NCI-H2171 treated with DMSO at 0.1 percent for 48 hours (cell line): ENCODE measurements at places on chromosomes 7 and 10.

- DNase-seq, result no peak
These were observed 371.9 kb downstream of the PHF14 start for GRCh38 chr7:11345621-11346020.

DNA sequence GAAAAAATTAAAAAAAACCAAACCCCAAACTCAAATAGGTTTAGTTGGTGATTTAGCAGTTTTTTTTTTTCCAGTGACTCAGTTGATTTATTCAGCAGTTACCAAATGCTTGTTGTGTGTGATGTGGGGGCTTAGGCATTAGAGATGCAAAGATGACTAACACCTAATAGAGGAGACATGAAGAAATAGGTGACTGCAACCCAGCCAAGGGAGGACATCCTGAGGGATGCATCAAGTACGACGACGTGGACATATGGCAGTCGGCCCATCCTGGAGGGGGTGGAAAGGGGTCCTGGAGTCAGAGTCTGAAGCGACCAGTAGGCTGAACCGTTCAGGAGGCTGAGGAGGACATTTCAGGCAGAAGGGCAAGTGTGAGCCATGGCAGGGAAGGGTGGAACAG is 35.5 kb downstream of the LRMDA start:
- no peak for DNase-seq

DNA sequence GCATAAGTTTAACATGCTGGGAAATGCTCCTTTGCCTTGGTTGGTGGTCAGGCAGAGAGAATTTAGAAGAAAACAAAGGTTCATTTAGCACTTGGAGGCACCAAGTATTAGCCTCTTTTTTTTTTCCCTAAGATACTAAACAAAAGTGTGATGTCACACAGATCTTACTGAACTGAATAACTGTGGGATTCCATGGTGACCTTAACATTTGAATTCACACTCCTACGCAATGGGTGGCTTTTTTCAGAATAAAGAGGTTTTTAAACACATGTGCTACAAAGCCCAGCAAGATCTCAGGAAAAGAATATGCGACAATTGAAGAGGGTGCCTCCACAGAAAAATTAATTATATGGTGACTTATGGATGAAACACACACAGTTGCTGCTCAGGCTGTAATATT is 133.4 kb upstream of the ABCB5 start:
- no peak for DNase-seq

- DNase-seq, result no peak
These were observed 325.2 kb downstream of the WDR37 start for GRCh38 chr10:1381339-1381738.

DNA sequence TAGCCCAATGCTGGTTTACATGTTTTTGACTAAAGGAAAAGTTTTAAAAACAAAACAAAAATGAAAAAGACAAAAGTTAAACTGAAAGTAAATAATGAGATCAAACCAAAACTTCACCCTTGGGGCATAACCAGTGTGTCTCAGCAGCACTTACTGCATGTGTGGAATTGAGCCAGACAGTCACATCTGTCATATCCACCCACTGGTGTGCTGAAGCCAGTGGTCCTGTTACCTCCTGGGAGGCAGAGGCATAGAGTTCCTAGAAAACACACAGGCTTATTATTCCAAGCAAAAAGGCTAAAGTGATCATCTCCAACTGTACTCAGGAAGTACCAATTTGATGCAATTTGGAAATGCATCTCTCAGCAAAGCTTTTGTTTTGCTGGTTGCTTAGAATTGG is 40.4 kb downstream of the ASAH2 start:
- DNase-seq, result no peak

- no peak for DNase-seq
These were observed 274.8 kb downstream of the ADARB2 start for GRCh38 chr10:1462521-1462920.

- no peak for DNase-seq
These were observed 516.1 kb upstream of the MGMT start for GRCh38 chr10:128950916-128951275.

DNA sequence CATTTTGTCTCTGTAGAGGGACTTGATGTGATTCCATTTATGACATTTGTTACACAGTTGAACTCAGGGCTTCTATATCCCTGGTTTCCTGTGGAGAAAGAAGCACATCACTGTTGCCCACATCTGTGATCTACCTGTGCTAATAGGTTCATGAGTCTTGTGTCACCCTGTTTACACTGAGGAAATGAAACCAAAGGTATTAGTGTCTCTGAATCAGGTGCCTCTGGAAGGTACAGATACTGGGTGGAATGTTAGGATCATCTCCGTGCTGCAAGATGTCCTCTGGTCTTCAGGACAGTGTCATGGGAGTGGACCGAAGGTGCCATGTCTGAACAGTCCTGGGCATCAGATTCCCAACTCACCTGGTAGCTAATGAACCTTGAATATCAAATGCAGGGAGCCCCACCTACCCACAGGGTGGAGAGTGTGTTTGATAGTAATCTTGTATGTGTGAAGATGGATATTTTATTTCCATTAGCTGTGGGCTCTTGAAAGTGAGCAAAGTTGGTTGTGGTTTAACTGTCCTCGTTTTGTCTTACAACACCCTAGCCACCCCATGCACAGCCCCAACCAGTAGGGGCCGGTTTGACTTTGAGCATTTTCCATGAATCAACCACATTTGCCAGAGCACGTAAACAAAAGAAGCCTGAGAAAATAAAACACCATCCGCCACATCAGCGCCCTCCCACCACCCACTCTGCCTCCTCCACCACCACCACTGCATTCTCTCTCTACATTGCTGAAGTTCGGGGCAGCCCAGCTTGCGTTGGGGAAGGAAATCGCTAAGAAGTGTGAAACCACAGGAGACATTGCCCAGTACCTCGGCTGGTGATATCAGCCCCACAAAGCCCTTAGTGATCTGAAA is 40.7 kb downstream of the TARP start:
- no peak for DNase-seq

DNA sequence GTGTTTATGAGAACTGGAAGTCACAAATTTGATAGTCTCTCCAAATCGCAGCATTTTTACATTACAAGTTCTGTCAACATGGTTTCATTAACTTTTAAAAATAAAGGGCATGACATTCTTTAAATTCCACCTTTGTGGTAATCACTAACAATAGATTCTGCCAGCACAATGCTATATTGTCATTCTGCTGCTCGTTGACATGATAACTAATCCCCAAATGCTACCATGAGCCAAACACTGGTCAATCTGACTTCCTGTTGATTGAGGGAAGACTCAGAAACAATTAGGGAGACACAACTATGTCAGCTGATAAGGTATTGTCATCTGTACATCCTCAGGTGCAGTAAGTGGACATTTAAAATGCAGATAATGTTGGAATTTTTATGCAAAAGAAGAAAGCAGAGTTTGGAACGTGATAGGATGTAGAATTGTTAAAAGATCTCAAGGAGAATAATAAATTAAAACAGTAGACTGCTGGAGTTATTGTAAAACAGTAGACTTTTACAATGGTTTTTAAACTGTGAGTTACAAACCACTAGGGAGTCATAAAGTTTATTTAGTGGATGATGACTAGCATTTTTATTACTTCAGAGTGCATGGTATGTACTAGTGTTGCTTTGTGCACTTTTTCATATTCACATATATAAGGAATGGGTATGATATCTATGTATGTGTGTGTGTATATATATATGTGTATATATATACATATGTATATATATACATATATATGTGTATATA is 126.4 kb upstream of the DKK1 start:
- DNase-seq, result no peak

DNA sequence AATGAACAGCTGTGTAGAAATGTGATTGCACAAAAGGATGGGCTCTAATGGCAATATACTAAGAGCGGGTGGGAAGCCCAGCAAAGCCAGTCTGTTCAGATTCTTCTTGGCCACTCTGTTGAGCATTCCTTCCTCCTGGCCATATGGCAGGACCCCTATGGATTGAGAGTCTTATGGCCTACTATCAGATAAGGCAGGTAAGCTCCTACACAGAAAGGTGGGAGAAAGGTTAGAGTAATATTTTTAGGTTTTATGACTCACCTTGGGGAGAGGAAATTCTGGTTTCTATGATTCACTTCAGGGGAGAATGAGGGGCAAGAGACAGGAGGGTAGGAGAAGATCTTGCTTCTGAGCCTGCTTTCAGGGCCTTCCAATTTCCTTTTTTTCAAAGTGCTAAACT is 15.1 kb upstream of the AKR1B10 start:
- DNase-seq, result no peak

DNA sequence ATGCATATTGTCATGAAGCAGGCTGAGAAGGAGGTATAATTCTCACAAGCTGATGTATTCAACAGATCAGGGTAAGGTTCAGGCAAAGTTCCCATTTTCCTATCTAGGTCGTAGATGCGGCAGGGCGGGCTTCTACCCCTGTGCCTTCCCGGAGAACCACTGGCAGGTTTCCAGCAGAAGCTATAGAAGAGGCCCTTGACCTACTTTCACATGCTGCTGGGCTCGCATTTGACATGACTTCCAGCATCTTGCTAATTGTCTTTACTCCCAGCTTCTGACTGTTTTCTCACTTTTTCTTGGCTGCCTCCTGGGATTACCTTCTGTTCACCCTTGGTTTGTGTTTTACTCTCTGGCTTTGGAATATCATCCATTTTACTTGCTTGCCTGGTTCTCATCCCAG is 32.6 kb upstream of the ORC5 start:
- peak; percentile 93 for DNase-seq

GRCh38 chr7:100016215-100016901 is 962 bp downstream of the ZKSCAN1 start:
- no peak for DNase-seq

GRCh38 chr7:141610671-141611070 is 59.5 kb downstream of the AGK start:
- DNase-seq, result peak; percentile 45

DNA sequence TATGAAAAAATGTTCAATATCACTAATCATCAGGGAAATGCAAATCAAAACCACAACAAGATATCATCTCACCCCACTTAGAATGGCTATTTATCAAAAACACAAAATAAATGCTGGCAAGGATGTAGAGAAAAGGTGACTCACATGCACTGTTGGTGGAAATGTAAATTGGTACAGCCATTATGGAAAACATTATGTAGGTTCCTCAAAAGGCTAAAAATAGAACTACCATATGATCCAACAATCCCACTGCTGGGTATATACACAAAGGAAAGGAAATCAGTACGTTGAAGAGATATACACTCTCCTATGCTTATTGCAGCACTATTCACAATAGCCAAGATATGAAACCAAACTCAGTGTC is 50.2 kb downstream of the CDK1 start:
- no peak for DNase-seq

DNA sequence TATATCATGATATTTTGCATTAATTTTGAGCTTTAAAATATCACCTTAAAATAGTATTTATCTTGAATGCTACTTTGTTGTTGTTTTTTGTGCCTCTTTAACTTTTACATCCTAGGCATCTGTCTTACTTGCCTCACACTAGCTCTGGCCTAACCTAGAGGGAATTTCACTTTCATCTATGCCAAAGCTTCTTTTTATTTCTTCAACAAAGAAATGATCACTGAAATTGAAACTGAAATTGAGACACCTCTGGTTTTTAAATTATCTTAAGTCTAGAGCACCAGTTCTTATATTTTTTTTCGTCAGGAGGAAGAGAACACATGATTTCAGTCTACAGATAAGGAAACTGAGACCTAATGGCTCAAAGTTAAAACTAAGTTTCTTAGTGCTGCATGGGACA is 3.5 kb upstream of the SCIN start:
- DNase-seq, result no peak

DNA sequence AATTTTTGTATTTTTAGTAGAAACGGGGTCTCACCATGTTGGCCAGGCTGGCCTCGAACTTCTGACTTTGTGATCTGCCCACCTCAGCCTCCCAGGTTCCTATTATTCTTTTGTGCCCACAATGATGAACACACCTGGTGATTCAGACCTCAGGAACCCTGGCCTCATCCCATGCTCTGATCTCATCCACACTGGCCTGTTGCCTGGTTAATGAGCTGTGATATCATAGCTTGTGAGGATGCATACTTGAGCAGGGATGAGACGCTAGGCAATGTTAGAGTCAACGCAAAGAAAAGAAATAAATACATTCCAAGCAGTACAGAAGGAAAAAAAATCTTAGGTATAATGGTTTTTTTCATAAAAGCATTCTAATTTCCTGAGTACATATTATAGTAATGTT is 82.4 kb upstream of the RNF32 start:
- DNase-seq, result no peak

- DNase-seq, result no peak
These were observed 114.2 kb downstream of the DYNC1I1 start for GRCh38 chr7:95886501-95887090.

DNA sequence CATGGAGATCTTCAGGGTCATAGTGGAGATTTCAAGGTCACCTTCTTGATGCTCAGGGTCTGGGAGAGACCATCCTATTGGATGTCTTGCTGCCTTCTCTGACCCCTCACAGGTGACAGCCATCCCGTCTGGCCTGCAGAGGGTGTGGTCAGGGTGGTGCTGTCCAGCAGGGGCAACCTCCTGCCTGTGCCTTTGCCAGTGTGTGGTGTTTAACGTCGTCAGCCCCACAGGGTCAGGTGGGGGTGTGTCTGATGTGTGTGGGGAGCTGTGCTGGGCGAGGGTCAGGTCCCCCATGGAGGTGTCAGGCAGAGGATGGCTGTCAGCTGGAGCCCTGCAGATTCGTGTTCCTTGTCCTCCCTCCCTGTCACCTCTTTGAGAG is 16.5 kb downstream of the ADCY1 start:
- no peak for DNase-seq

DNA sequence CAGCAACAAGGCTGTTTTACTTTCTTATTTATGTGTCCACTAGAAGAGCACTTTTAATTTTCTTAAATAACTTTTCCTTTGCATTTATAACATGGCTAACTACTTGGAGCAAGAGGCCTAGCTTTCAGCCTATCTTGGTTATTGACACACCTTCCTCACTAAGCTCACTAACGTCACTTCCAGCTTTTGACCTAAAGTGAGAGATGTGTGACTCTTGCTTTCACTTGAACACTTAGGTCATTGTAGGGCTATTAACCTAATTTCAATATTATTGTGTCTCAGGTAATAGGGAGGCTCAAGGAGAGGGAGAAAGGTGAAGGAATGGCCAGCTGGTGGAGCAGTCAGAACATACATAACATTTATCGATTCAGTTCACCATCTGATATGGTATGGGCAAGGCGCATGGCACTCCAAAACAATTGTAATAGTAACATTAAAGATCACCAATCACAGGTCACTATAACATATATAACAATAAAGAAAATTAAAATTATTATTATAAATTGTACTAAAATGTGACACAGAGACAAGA is 95.0 kb upstream of the FAM20C start:
- DNase-seq, result no peak

GRCh38 chr10:6151087-6151977 is 51.4 kb upstream of the PFKFB3 start:
- DNase-seq, result no peak

GRCh38 chr7:148232784-148233183 is 357.8 kb upstream of the C7orf33 start:
- DNase-seq, result no peak

- DNase-seq, result no peak
These were observed 14.8 kb downstream of the ACBD5 start for GRCh38 chr10:27225642-27226257.

DNA sequence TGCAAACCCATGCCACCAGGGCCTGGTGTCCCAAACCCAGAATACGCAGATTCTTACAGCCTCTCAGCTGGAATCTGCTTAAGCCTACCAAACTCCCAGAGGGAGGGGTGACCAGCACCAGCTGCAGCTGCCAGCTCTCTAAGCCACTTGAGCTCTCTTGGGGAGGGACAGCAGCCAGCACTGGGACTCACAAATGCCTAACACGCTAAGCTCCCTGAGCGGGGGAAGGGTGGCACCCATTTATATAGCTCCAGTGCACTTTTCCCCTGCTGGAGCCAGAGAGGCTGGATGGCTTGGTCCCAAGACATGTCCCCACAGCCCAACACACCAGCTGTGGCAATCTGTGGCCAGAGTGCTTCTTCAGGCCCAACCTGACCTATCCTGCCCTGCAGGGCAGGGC is 326.8 kb upstream of the NRG3 start:
- peak; percentile 19 for DNase-seq
